Glomerular endothelial cell (primary cell): ENCODE measurements at places on chromosomes 2 and 18. TPM values are rescaled to one million over a fixed set of nuclear protein-coding genes. Genes with fewer than 3 reads are reported as not detected.

Gene L3MBTL4
- total RNA-seq, result 0.53 and 1.3 TPM in 2 replicates

Gene IL1RL1
- 5.8 and 20.5 TPM in 2 replicates for total RNA-seq

Gene VSNL1
- not detected in 2 replicates for total RNA-seq

Gene MYOM1
- total RNA-seq, result 0.15 and 0.41 TPM in 2 replicates

Gene ZSWIM2
- 0.12 TPM in 1 of 2 replicates, not detected in the other for total RNA-seq

Gene IL37
- total RNA-seq, result not detected in 2 replicates

Gene TWSG1
- 56.7 and 74.9 TPM in 2 replicates for total RNA-seq

Gene GKN2
- not detected in 2 replicates for total RNA-seq

Gene CROCC2
- total RNA-seq, result not detected in 2 replicates

Gene WDSUB1
- total RNA-seq, result 3.1 and 4.1 TPM in 2 replicates

Gene LCT
- total RNA-seq, result under 0.01 TPM in 1 of 2 replicates, not detected in the other

Gene BIN1
- 65.2 and 72.2 TPM in 2 replicates for total RNA-seq

Gene OSR1
- total RNA-seq, result 0.10 and 1.3 TPM in 2 replicates

Gene MATN3
- 1.9 and 3.6 TPM in 2 replicates for total RNA-seq
